ENCODE measurements at places on chromosomes 6 and 20. TPM values are rescaled to one million over a fixed set of nuclear protein-coding genes. Genes with fewer than 3 reads are reported as not detected.

GRCh38 chr20:53623134-53623453 lies 29.5 kb upstream of the ZNF217 start:
- H3K36me3 ChIP-seq, result no peaks in the 10 kb centered on the region
- no peak for DNase-seq
- peak overlapping the region; percentile 62 for H3K4me3 ChIP-seq
- H3K27me3 ChIP-seq, result no peaks in the 10 kb centered on the region

DNA sequence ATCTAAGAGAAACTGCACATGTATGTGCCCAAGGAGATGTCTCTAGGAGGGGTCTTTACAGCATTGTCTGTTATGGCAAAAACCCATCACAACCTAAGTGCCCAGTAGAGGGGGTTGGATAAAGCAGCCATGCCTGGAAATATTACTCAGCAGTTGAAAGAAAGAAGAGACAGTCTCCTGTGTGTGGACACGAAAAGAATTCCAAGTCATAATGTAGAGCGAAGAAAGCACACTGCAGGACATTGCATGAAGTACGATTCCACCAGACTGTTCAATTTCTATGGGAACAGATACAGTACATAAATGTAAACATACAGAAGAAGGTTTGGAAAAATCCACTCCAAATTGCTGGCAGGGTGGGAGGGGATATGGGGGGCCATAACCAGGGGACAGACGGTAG lies 7.3 kb upstream of the TGM2 start:
- peaks cover 4% of the 10 kb centered on the region for H3K4me1 ChIP-seq
- no peak for DNase-seq
- no peak overlapping the region for H3K27ac ChIP-seq
- no peaks in the 10 kb centered on the region for H3K36me3 ChIP-seq
- no peak overlapping the region for H3K4me3 ChIP-seq

DNA sequence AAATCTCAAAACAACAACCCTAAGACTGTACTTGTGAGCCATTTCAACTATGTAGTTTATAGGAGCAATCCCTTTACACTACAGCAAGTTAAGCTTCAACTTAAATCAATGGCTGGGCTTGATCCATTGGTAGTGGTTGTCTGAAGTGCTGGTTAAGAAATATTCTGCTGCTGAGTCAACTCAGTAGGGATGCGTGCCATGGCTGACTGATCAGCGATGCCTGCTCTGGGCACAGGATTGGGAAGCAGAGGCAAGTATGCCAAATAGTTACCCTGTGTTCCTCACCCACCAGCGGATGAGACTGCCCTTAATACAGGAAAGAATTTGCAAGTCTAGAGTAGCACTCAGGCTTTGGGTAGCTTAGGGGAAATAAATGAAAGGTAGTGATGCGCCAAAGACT lies 41.5 kb downstream of the GCM1 start:
- no peaks in the 10 kb centered on the region for H3K36me3 ChIP-seq
- H3K4me3 ChIP-seq, result no peak overlapping the region
- DNase-seq, result no peak
- no peaks in the 10 kb centered on the region for H3K4me1 ChIP-seq

GRCh38 chr20:56629464-56630085 lies 469 bp downstream of the TFAP2C start:
- H3K4me1 ChIP-seq, result peaks cover 12% of the 10 kb centered on the region
- peaks cover 74% of the 10 kb centered on the region for H3K27me3 ChIP-seq
- no peak overlapping the region for H3K27ac ChIP-seq
- DNase-seq, result no peak

- H3K4me1 ChIP-seq, result peaks cover 51% of the 10 kb centered on the region
- H3K27me3 ChIP-seq, result no peaks in the 10 kb centered on the region
- H3K27ac ChIP-seq, result no peak overlapping the region
These were observed 26.0 kb upstream of the CCDC167 start for GRCh38 chr6:37525460-37526357.

GRCh38 chr6:157898169-157898568 lies 75.1 kb downstream of the SNX9 start:
- H3K27me3 ChIP-seq, result no peaks in the 10 kb centered on the region
- peak overlapping the region; percentile 25 for H3K27ac ChIP-seq

DNA sequence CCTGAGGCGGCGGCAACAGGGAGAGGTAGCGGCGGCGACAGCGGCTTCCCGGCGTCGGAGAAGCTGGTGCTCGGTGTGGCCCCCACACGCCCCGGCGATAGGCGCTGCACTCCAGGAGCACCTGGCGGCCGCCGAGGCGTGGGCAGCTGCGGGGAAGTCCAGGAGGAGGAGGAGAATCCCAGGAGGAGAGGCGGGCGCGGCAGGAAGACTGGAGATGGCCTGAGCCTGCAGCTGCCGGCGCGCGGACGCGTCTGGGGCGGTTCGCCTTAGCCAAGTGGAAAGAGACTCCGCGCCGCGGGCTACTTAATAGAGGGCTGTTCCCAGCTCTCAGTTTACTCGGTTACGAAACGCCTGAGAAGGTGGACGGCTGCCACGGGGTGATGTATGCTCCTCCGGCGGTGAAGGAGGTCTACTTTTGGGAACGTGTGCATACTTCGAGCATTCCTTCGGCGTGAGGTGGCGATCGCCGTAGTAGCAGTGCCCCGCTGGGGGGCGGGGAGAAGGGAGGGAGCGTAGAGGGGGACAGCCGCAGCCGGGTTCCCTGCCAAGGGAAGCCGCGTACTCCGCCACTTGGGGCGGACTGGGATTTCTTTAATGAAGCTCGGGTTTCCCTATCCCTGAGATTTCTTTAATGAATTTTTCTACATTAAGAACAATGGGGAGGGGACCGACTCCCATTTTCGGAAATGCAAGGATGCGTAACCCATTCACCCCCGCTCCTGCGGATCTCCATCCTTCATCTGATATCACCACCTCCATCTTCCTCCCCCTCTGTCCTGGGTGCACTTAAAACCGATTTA lies at the start of gene COL12A1:
Gene COL12A1 (minus strand): TSS at position 278 of the 800 bp plus-strand sequence. CDS start 3,261 bp downstream, outside the sequence.
- no peaks in the 10 kb centered on the region for H3K36me3 ChIP-seq
- H3K27ac ChIP-seq, result no peak within 1 kb of the TSS
- peaks cover 83% of the 10 kb centered on the region for H3K27me3 ChIP-seq
- DNase-seq, result peak; percentile 27
- H3K4me3 ChIP-seq, result peak within 1 kb of the TSS; percentile 36

DNA sequence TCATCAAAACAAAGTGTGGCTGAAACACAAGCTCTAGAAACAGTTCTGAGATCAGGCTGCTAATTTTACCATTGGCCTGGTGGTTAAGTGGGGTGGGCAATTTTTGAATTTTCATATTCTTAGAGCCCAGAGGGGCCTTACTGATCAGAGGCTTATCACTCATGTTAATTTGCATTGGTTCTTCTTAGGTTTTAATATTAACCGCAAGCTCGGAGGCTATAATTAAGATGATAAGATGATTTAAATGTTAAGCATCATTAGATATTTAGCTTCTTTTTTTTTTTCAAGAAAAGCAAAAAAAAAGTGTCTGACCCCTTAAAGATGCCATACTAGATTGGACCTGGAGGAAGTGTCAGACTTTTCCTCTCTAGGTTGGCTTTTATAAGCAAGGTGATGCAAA lies 8.4 kb upstream of the POPDC3 start:
- no peak overlapping the region for H3K4me3 ChIP-seq
- no peaks in the 10 kb centered on the region for H3K4me1 ChIP-seq
- no peak for DNase-seq
- peaks cover 13% of the 10 kb centered on the region for H3K27me3 ChIP-seq
- no peak overlapping the region for H3K27ac ChIP-seq

GRCh38 chr20:58870293-58871014 lies 17.9 kb downstream of the GNAS start:
- no peak overlapping the region for H3K4me3 ChIP-seq
- no peak overlapping the region for H3K27ac ChIP-seq
- DNase-seq, result peak; percentile 72
- peaks cover 11% of the 10 kb centered on the region for H3K4me1 ChIP-seq
- H3K27me3 ChIP-seq, result peaks cover 6% of the 10 kb centered on the region

DNA sequence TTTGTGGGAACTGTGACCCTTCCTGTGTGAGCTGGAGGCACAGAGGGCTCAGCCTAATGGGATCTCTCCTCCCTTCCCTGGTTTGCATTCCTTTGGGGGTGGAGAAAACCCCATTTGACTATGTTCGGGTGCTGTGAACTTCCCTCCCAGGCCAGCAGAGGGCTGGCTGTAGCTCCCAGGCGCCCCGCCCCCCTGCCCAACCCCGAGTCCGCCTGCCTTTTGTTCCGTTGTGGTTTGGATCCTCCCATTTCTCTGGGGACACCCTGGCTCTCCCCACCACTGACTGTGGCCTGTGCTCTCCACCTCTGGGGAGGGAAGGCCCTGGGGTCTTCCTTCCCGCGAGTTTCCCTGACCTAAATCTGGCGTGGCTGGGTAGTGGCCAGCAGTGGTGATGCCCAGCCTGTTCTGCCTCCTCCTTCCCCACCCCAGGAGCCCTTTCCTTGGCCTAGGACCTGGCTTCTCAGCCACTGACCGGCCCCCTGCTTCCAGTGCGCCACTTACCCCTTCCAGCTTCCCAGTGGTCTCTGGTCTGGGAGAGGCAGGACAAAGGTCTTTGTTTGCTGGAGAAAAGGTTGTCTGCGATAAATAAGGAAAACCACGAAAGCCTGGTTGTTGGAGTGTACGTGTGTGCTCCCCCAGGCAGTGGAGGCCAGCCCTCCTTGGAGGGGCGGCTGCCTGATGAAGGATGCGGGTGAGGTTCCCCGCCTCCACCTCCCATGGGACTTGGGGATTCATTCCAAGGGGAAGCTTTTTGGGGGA lies 4.9 kb downstream of the VEGFA start:
- peak; percentile 79 for DNase-seq
- H3K4me1 ChIP-seq, result peaks cover 42% of the 10 kb centered on the region
- peak overlapping the region; percentile 97 for H3K4me3 ChIP-seq

DNA sequence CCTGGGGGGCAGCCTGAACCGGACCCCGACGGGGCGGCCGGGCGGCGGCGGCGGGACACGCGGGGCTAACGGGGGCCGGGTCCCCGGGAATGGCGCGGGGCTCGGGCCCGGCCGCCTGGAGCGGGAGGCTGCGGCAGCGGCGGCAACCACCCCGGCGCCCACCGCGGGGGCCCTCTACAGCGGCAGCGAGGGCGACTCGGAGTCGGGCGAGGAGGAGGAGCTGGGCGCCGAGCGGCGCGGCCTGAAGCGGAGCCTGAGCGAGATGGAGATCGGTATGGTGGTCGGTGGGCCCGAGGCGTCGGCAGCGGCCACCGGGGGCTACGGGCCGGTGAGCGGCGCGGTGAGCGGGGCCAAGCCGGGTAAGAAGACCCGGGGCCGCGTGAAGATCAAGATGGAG lies 636 bp downstream of the SRF start:
- peak overlapping the region; percentile 90 for H3K27ac ChIP-seq
- peak; percentile 35 for DNase-seq
- no peaks in the 10 kb centered on the region for H3K27me3 ChIP-seq
- H3K4me1 ChIP-seq, result peaks cover 38% of the 10 kb centered on the region
- H3K36me3 ChIP-seq, result peaks cover 26% of the 10 kb centered on the region

DNA sequence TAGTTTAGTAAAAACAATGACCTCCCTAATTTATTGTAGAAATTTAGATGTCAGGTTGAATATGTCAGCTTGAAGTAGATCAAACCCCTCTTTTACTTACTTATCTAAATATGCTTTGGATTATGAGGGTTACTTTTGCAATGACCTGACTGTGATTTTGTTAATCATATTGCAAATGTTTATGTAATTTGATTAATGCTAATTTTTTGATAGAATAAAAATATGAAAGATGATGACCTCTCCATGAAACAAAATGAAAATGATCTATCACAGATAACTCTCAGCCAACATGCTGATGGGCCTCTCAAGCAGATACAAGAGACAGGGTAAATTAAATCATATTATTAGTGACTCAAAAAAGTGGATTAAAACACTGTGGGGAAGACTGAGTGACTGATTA lies 131.0 kb downstream of the CEP57L1 start:
- H3K4me1 ChIP-seq, result peaks cover 8% of the 10 kb centered on the region
- no peak for DNase-seq
- H3K27me3 ChIP-seq, result no peaks in the 10 kb centered on the region
- H3K36me3 ChIP-seq, result no peaks in the 10 kb centered on the region
- no peak overlapping the region for H3K4me3 ChIP-seq
- H3K27ac ChIP-seq, result no peak overlapping the region

DNA sequence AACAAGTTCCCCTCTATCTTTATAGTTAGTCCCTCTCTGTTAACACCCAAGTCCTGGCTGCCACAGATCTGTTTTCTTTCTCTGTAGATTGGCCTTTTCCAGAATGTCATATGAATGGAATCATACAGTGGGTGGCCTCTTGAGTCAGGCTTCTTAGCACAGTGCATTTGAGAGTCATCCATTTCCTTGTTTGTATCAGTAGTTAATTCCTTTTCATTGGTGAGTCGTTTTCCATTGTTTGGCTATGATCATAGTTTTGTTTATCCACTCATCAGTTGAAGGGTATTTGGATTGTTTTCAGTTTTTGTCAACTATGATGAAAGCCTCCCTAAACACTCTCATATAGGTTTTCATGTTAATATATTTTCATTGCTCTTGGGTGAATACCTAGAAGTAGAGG lies 248.3 kb downstream of the ARID1B start:
- no peak overlapping the region for H3K27ac ChIP-seq
- DNase-seq, result no peak
- peaks cover 33% of the 10 kb centered on the region for H3K4me1 ChIP-seq
- no peaks in the 10 kb centered on the region for H3K27me3 ChIP-seq
- H3K4me3 ChIP-seq, result no peak overlapping the region

DNA sequence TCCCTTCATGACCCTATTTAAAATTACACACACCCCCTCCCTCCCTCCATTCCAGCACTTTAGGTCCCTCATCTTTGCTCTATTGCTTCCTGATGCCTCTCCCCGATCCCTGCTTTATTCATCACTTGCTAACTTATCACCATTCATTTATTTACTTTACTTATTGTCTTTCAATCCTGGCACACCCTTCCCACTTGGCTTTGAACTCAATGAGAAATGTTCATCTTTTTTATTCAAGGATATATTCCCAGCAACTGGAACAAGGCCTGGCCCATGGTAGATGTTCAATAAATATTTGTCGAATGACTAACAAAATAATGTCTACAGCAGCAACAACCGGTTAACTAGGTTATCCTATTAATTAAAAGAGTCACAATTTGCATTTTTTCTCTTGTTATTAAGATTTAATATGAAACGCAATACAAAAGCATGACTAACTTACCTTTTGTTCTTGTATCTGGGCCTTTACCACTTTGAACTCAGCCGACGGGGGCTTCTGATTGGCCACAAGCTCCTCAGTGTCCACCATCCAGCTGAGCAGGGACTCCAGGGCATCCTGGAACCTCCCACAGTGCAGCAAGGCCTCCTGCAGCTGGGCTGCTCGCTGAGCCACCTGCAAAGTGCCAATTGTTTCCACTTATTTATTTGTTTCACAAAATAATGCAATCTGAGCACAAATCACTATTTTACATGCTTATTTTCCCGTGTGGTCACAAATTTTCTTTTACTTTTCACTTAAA lies 107.8 kb downstream of the DST start:
- no peak for DNase-seq
- no peak overlapping the region for H3K27ac ChIP-seq
- no peaks in the 10 kb centered on the region for H3K27me3 ChIP-seq
- no peaks in the 10 kb centered on the region for H3K4me1 ChIP-seq

Gene MAS1
- not detected for total RNA-seq

Gene TEAD3
- 0.68 TPM for total RNA-seq

Gene MAN1A1
- 19.4 TPM for total RNA-seq

Gene GPX5
- total RNA-seq, result not detected

Gene VNN1
- not detected for total RNA-seq

Gene BMP5
- total RNA-seq, result not detected

Gene ZC2HC1B
- not detected for total RNA-seq

Gene RPP40
- 9.5 TPM for total RNA-seq

Gene STX11
- total RNA-seq, result 19.4 TPM
